ENCODE measurements at places on chromosomes 11 and 22. TPM values are rescaled to one million over a fixed set of nuclear protein-coding genes. Genes with fewer than 3 reads are reported as not detected.

DNA sequence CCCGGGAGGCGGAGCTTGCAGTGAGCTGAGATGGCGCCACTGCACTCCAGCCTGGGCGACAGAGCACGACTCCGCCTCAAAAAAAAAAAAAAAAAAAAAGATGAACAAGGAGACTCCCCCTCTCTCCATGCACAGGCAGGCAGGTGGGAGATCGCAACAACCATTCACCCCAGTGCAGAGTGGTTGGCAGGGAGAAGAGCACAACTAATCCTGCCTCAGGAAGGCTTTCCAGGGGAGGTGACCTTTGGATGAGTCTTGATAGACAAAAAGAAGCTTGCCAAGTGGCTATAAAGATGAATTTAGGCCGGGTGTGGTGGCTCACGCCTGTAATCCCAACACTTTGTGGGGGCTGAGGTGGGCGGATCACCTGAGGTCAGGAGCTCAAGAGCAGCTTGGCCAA, 30.0 kb downstream of the FLRT1 start:
- peaks cover 5% of the 10 kb centered on the region for H3K27me3 ChIP-seq
- no peaks in the 10 kb centered on the region for H3K4me1 ChIP-seq
- no peak for DNase-seq
- no peak overlapping the region for H3K4me3 ChIP-seq

GRCh38 chr22:38437416-38437815, 17.6 kb downstream of the KCNJ4 start:
- no peaks in the 10 kb centered on the region for H3K36me3 ChIP-seq
- H3K4me1 ChIP-seq, result no peaks in the 10 kb centered on the region
- H3K27ac ChIP-seq, result no peak overlapping the region
- H3K27me3 ChIP-seq, result peaks cover 4% of the 10 kb centered on the region

The DUSP8 gene
- 0.51 TPM for total RNA-seq

The MN1 gene
- 7.4 TPM for total RNA-seq

The OLFML1 gene
- 22.8 TPM for total RNA-seq

DNA sequence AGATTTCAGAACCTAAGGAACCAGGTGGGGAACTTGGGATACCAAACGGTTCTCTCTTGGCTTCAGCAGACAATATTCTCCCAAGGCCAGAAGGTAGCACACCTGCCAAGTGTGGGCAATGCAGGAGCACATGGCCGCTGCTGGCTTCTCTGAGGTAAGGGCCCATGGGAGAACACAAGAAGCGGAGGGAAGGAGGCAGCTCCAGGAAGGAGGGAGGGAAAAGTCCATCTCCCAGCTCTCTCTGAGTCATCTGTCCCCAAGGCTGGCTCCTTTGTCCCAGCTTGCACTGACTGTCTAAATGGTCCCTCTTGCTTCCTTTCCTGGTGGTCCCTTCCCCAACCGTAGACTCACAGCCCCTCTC, 557.9 kb upstream of the CADM1 start:
- no peaks in the 10 kb centered on the region for H3K4me1 ChIP-seq
- H3K4me3 ChIP-seq, result no peak overlapping the region
- no peaks in the 10 kb centered on the region for H3K27me3 ChIP-seq
- no peak overlapping the region for H3K27ac ChIP-seq

DNA sequence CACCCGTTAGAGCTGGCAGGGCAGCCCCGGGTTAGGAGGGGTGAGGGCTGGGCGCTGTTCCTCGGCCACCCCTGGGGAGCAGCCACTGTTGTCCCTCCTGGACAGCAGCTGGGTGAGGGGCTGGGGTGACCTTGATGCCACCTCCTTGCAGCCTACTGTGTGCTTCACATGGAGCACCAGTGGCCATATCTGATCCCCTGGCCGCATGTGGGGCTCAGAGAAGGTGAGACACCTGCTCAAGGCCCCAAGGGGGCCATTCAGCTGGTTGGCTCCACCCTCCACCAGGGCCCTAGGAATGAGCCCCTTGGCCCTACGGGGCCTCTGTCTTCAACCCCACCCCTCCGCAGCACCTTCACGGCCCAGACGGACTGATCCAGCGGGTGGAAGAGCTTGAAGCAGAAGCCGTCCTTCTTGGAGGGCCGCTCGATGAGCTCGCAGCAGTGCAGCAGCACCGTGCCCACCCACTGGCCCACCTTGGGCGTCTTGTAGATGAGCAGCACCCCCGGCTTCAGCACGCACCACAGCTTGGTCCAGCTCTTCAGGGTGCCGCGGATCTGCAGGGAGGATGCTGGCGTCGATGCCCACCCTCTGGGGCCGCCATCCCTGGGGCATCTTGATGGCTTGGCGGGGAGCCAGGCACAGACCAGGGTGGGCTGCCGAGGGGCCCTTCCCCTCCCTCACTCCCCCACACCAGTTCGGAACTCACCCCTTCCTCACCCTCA, 44.9 kb downstream of the OSBPL5 start:
- peaks cover 32% of the 10 kb centered on the region for H3K36me3 ChIP-seq
- H3K27me3 ChIP-seq, result no peaks in the 10 kb centered on the region
- H3K27ac ChIP-seq, result no peak overlapping the region

The MRGPRX3 gene
- total RNA-seq, result not detected

The SEPTIN3 gene
- 0.33 TPM for total RNA-seq

- H3K4me1 ChIP-seq, result no peaks in the 10 kb centered on the region
- H3K27ac ChIP-seq, result no peak overlapping the region
- H3K4me3 ChIP-seq, result no peak overlapping the region
- no peak for DNase-seq
- H3K27me3 ChIP-seq, result no peaks in the 10 kb centered on the region
Measured at GRCh38 chr11:1281974-1282365, 27.5 kb downstream of the TOLLIP start.

The DEUP1 gene
- total RNA-seq, result under 0.01 TPM

GRCh38 chr11:45659818-45660160, 5.6 kb downstream of the CHST1 start:
- peaks cover 21% of the 10 kb centered on the region for H3K27me3 ChIP-seq
- H3K4me1 ChIP-seq, result peaks cover 15% of the 10 kb centered on the region
- no peak overlapping the region for H3K27ac ChIP-seq
- DNase-seq, result no peak
- no peaks in the 10 kb centered on the region for H3K36me3 ChIP-seq
- H3K4me3 ChIP-seq, result no peak overlapping the region

The METTL15 gene
- 20.5 TPM for total RNA-seq

GRCh38 chr11:61805146-61805545, 11.7 kb downstream of the FADS1 start:
- no peak overlapping the region for H3K4me3 ChIP-seq
- peaks cover 3% of the 10 kb centered on the region for H3K4me1 ChIP-seq
- H3K27ac ChIP-seq, result no peak overlapping the region
- peaks cover 29% of the 10 kb centered on the region for H3K36me3 ChIP-seq
- no peaks in the 10 kb centered on the region for H3K27me3 ChIP-seq

GRCh38 chr11:124716591-124716990, 23.2 kb upstream of the NRGN start:
- no peaks in the 10 kb centered on the region for H3K36me3 ChIP-seq
- H3K27me3 ChIP-seq, result peaks cover 30% of the 10 kb centered on the region
- DNase-seq, result no peak
- H3K4me1 ChIP-seq, result no peaks in the 10 kb centered on the region

GRCh38 chr11:5631969-5632635, 7.3 kb downstream of the TRIM34 start:
- DNase-seq, result no peak
- H3K27me3 ChIP-seq, result no peaks in the 10 kb centered on the region
- H3K4me1 ChIP-seq, result no peaks in the 10 kb centered on the region

DNA sequence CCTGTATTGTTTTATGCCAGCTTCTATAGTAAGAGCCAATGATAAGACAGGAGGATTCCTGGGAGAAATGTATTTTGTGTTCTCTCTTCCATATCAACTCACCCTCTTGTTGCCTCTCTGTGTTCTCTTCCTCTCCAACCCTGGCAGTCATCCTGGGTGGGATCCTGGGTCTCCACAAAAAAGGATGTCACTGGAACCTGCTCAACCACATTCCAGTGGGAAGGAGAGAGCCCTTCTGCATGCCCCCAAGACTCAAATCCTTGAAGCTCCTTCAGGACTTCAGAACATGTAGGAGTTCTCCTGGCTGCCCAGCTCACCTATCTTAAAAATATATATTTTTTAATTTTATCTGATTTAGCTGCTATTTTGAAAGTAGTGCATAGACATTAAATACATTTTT, 26.1 kb downstream of the APOL6 start:
- no peak for DNase-seq
- H3K4me1 ChIP-seq, result no peaks in the 10 kb centered on the region
- H3K27ac ChIP-seq, result no peak overlapping the region
- no peak overlapping the region for H3K4me3 ChIP-seq
- no peaks in the 10 kb centered on the region for H3K27me3 ChIP-seq

The OR51I1 gene
- 0.26 TPM for total RNA-seq

- no peaks in the 10 kb centered on the region for H3K27me3 ChIP-seq
- H3K27ac ChIP-seq, result no peak overlapping the region
- H3K4me3 ChIP-seq, result no peak overlapping the region
- no peak for DNase-seq
Measured at GRCh38 chr22:17865183-17866055, 91.2 kb upstream of the BID start.

GRCh38 chr11:94638902-94639373, 71.8 kb downstream of the PIWIL4 start:
- H3K27ac ChIP-seq, result peak overlapping the region; percentile 13
- H3K4me3 ChIP-seq, result no peak overlapping the region
- H3K27me3 ChIP-seq, result no peaks in the 10 kb centered on the region

GRCh38 chr11:128399251-128400121, 187.9 kb downstream of the ETS1 start:
- peak; percentile 62 for DNase-seq
- no peaks in the 10 kb centered on the region for H3K4me1 ChIP-seq
- H3K27ac ChIP-seq, result no peak overlapping the region
- no peak overlapping the region for H3K4me3 ChIP-seq
- no peaks in the 10 kb centered on the region for H3K27me3 ChIP-seq
- H3K36me3 ChIP-seq, result no peaks in the 10 kb centered on the region

The DTX4 gene
- total RNA-seq, result 3.1 TPM

The JRKL gene
- total RNA-seq, result 15.4 TPM

The KRTAP5-11 gene
- not detected for total RNA-seq

The SLC17A6 gene
- not detected for total RNA-seq

The OR4A16 gene
- not detected for total RNA-seq

Data from fibroblast of lung (primary cell).